Bronchus fibroblast of lung (primary cell): ENCODE measurements at places on chromosomes 5 and 9. TPM values are rescaled to one million over a fixed set of nuclear protein-coding genes. Genes with fewer than 3 reads are reported as not detected.

The LCN10 gene
- total RNA-seq: not detected in 2 replicates

The TMEM245 gene
- total RNA-seq: 19.0 and 21.2 TPM in 2 replicates

The ADAMTSL2 gene
- not detected in 2 replicates for total RNA-seq

The ACOT12 gene
- total RNA-seq: 0.84 and 1.2 TPM in 2 replicates

The CARTPT gene
- not detected in 2 replicates for total RNA-seq

The BAAT gene
- under 0.01 TPM in 1 of 2 replicates, not detected in the other for total RNA-seq

The WNK2 gene
- total RNA-seq: under 0.01 TPM in 1 of 2 replicates, not detected in the other

The PCDHGA2 gene
- 0.50 and 0.59 TPM in 2 replicates for total RNA-seq

The SV2C gene
- not detected in 2 replicates for total RNA-seq

The POU5F2 gene
- total RNA-seq: under 0.01 TPM in 2 replicates

The ANKRD31 gene
- under 0.01 TPM in 2 replicates for total RNA-seq

The MED27 gene
- 36.7 and 39.7 TPM in 2 replicates for total RNA-seq

The SLC31A1 gene
- total RNA-seq: 14.5 and 15.2 TPM in 2 replicates

The CD180 gene
- not detected in 2 replicates for total RNA-seq

The PCA3 gene
- total RNA-seq: not detected in 2 replicates

The SPATA31C1 gene
- not detected in 2 replicates for total RNA-seq

The FLT4 gene
- total RNA-seq: under 0.01 and 0.45 TPM in 2 replicates

The KIF4B gene
- not detected in 2 replicates for total RNA-seq

The HTR1A gene
- total RNA-seq: not detected in 2 replicates

The NTRK2 gene
- total RNA-seq: under 0.01 TPM in 1 of 2 replicates, not detected in the other

The PLAC8L1 gene
- total RNA-seq: not detected in 2 replicates

The CCDC183 gene
- total RNA-seq: under 0.01 TPM in 1 of 2 replicates, not detected in the other

The PTCH1 gene
- total RNA-seq: 5.0 and 5.8 TPM in 2 replicates

The SLC25A48 gene
- not detected in 2 replicates for total RNA-seq

The RXRA gene
- 21.4 and 23.5 TPM in 2 replicates for total RNA-seq
